ENCODE measurements at places on chromosomes 6 and 20. TPM values are rescaled to one million over a fixed set of nuclear protein-coding genes. Genes with fewer than 3 reads are reported as not detected.

DNA sequence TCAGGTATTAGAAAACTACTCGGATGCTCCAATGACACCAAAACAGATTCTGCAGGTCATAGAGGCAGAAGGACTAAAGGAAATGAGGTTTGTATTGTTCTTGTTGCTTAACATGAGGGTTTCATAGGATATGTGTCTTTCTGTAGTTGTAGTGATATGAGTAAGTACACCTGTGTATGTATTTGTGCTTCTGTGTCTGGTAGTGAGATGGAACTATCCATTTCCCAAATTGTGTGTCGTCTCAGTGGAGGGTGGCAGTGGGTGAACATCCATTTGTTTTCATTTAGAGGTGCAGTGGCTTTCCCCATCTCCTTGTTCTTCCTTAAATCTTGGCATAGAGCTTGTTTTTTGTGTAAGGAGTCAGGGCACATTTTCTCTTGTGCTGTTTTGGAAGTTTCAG is 8.2 kb downstream of the ASXL1 start:
- no peak for DNase-seq

KIFC1 gene
- 176 TPM for total RNA-seq

- DNase-seq = peak; percentile 44
Observed at GRCh38 chr6:89347825-89348224, 4.7 kb downstream of the UBE2J1 start.

ADGRF1 gene
- 52.7 TPM for total RNA-seq

DNA sequence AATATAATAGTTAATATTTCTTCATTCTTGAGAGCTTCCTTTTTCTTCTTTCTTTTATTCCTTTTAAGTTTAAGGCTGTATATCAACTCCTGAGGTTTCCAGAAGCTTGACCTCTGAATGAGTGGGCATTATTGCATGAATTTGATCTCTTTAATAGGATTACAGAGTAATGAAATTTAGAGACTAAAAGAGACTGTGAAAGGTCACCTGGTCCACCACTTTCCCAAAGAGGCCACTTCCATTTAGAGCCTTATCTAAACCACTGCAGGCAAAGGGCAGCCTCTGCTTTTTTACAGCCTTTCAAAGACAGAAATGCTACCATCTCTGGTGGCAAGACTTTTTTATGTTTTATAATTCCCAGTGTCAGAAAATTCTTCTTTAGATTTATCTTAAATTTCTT is 215.3 kb upstream of the HS3ST5 start:
- no peak for DNase-seq

DNA sequence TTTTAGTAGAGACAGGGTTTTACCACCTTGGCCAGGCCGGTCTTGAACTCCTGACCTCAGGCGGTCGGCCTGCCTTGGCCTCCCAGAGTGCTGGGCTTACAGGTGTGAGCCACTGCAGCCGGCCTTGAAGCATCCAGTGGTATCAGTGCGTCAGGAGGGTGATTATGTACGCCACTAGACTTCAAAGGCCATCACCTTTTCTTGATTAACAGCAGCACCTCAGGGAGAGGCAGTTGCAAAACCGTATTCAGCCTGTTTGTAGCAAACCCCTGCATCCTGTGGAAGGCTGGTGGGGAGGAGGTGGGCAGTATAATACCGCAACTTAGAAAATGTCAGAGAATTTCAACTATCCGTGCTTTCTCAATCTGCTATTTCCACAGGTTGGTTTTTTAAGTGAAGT is 27.3 kb upstream of the SHLD1 start:
- no peak for DNase-seq

DNA sequence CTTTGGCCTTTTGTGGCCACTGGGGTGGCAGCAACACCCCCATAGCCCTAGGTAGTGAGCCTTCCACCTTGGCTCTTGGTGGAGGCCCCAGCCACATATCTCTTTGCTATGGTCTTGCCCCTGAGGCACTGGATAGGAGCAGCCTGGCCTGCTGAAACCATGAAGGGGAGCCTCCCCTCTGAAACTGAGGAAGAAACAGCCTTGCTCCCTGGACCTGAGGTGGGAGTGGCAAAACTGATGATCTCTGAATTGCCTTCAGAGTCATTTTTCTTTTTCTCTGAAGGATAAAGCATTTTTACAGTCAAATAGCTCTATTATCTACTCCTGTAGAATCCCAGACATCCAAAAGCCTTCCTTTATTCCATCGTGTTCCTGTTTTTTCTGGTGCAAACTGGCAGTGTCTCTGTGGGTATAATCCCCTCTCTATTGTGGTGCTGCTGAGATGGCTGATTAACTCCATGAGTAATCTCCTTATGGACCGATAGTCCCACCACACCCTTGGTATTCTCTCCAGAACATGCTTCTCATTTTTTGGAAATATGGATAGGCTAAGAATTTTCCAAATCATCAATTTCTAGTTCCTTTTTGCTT is 22.0 kb upstream of the PRSS35 start:
- DNase-seq = no peak

DLL1 gene
- total RNA-seq = 0.49 TPM

TBCC gene
- total RNA-seq = 61.2 TPM

DNA sequence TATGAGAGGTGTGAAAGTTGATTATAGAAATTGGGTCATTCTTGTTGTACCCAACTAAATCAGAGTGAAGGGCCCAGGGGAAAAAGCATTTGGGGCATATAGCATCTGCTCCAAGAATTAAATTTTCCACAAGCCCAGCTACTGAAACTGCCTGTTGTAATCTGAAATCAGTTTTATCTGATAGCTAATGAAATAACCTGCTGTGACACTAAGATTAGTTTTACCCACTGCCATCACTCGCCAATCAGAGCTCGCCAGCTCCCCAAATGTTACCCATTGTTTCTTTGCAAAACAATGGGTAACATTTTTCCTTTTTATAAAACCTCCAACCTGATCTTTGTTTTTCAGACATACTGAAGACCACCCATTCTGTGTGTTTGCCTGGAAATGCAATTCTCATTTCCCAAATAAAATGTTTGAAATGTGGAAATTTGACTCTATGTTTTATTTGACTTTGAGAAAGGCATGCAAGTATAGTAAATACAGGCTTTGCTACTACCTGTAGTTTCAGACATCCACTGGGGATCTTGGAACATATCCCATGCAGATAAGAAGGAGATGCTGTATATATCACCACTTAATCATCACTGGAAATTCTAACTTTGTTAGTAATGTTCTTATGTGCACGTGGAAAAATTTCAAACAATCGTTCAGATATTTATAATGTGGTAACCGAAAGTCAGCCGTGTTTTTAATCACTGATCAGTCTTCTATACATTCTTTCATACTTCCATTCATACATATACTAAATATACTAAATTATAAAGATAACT is 6.3 kb upstream of the AHI1 start:
- no peak for DNase-seq

HLA-DOA gene
- not detected for total RNA-seq

- DNase-seq = no peak
Observed at GRCh38 chr20:13099676-13100075, 90.9 kb downstream of the SPTLC3 start.

GPX5 gene
- total RNA-seq = not detected

PRDM13 gene
- 1.9 TPM for total RNA-seq

- no peak for DNase-seq
Observed at GRCh38 chr6:3304500-3305215, 45.9 kb downstream of the PSMG4 start.

DNA sequence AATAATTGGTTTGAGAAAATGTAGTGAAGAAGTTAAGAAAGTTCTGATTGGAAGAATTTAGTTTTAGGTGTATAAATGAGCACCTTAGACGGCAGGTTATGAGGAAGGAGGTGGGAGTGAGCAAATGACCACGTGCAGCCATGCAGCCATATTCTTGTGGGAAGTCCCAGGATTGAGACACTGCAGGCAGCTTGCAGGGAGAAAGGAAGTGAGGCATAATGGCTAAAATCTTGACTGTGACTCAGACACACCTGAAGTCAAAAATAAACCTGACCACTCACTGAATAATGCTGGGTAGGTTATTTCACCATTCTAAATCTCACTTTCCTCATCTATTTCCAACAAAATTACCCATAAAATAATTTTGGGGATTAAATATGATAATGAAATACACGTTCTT is 16.6 kb downstream of the DSE start:
- DNase-seq = peak; percentile 34

POM121L2 gene
- not detected for total RNA-seq

DNA sequence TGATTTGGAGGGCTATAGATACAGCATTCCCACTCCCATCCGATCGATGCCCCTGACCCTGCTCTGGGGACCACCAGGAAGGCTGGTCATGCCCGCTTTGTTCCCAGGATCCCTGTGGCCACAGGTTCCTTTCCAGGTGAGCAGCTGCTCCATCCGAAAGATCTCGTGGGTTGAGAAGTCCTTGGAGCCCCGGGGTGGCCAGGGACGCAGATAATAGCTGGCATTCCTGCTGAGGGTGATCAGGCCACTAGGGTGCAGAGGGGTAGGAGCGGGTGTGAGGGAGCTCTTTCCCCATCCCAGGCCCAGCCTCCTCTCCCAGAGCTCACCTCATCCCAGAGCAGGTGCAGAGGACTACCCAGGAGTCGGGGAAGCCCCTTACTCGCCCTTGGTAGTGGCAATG is 7.4 kb downstream of the ADAM33 start:
- DNase-seq = no peak

DNA sequence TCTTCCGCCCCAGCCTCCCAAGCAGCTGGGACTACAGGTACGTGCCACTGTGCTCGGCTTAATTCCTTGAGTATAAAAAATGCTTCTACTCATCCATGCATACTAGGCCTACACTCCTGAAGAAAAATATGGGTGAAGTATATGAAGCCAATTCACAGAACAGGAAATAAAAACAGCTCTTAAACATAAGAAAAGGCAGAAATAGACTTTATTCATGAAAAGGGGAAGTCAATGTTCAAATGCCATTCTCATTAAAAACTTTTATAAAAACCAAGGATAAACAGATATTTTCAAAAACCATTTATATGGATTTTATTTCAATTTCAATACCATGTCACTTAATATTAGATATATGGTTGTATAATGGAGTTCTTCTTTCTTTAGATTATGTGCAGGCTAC is 18.3 kb downstream of the SERPINB9 start:
- no peak for DNase-seq

PCK1 gene
- total RNA-seq = 0.96 TPM

DNA sequence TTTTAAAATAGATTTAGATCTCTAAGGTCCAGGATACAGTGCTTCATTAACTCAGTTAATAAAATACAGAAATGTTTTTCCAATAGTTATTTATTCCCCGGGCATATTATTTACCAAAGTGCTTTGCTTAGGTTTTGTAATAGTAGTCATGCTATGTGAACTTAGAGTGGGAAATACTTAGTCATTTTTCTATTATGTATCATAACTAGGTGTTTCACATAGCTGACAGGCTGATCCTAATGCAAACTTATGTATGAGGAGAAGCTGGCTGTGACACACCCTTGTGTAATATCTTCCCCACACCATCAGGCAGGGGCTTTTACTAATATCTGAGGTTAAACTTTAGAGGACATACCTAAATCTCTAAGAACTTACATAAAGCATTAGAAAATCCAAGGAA is 277.7 kb upstream of the RIMS1 start:
- peak; percentile 30 for DNase-seq

GRCh38 chr20:48198929-48199451 is 413.7 kb upstream of the SULF2 start:
- DNase-seq = no peak

DNA sequence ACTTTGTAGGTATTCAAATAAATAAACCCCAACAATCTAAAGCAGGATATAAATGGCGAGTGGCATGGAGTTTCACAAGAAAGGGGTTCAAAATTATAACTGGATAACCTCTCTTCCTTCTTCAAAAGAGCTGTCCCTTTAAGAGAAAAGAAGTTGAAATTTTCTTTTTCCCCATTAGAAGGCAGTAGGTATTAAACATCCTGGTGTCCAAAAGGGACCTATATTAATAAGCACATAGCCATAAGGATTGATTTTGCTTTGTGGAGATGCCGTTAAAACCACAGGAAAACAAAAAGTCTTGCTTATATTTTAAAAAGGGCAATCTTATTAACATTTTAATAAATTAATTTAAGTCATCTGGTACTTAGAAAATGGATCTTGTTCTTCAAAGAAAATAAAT is 76.5 kb downstream of the LYRM4 start:
- DNase-seq = no peak

SLC26A8 gene
- not detected for total RNA-seq

- no peak for DNase-seq
Observed at GRCh38 chr6:13422681-13423221, 64.6 kb downstream of the GFOD1 start.

- DNase-seq = no peak
Observed at GRCh38 chr20:54630582-54630981, 155.2 kb downstream of the DOK5 start.

DNA sequence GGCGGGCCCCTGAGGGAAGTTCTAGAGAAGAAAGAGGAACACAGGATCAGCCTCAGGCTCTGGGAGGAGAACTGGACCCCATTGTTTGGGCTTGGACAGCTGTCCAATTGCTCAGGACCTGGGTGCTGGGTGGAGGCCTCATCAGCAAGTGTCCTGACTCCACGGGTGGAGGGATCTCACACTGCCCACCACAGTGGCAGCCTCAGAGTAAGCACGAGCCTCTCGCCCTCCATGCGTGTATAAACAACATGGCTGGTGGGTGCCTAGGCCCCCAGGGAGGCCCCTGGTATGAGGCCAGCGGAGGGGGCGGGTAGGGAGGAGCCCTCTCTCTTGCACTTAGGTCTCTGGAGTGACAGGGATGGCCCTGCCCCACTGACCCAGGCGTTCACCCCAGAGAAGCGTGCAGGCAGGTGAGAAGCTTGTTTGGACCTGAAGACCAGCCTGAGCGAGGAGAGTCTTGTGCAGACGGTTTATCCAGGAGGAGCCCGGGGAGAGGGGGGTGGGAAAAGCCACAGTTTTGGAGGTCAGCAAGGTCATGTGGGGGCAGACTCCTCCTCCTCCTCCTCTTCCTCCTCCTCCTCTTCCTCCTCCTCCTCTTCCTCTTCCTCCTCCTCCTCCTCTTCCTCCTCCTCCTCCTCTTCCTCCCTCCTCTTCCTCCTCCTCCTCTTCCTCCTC is 41.9 kb upstream of the BHLHE23 start:
- DNase-seq = no peak

- no peak for DNase-seq
Observed at GRCh38 chr6:35181933-35182612, 31.7 kb upstream of the SCUBE3 start.

- peak; percentile 82 for DNase-seq
Observed at GRCh38 chr6:85449818-85450759, at the start of gene NT5E. TSS of gene NT5E (plus strand) at chr6:85450083. CDS start at chr6:85450140, 57 bp downstream.

GRCh38 chr20:2820084-2820895 is 4.1 kb downstream of the TMEM239 start:
- no peak for DNase-seq

NKAPL gene
- total RNA-seq = not detected

- no peak for DNase-seq
Observed at GRCh38 chr6:106097411-106098231, 11.5 kb downstream of the PRDM1 start.

GRCh38 chr6:134574491-134574890 is 256.6 kb upstream of the SGK1 start:
- DNase-seq = no peak

Measured in Caki2 (cell line).